ENCODE measurements at places on chromosomes 5 and 9. TPM values are rescaled to one million over a fixed set of nuclear protein-coding genes. Genes with fewer than 3 reads are reported as not detected.

Gene CDC20B
- not detected for total RNA-seq

Gene PIP5KL1
- 6.1 TPM for total RNA-seq

Gene CATSPER3
- total RNA-seq = 0.82 TPM

Gene PCDHGA1
- total RNA-seq = 3.3 TPM

Gene CNTNAP3
- total RNA-seq = 29.3 TPM

Gene ACOT12
- 1.6 TPM for total RNA-seq

Gene PFN3
- 0.82 TPM for total RNA-seq

Gene CACFD1
- total RNA-seq = 22.8 TPM

Gene CDO1
- 53.8 TPM for total RNA-seq

Gene SYNPO
- total RNA-seq = 3.7 TPM

Gene PCDHB6
- total RNA-seq = 3.3 TPM

Gene COL27A1
- 0.41 TPM for total RNA-seq

Gene IFNB1
- total RNA-seq = not detected
